Ascending aorta (tissue), 2 donors: ENCODE measurements at places on chromosomes 3 and 15. TPM values are rescaled to one million over a fixed set of nuclear protein-coding genes. Genes with fewer than 3 reads are reported as not detected.

BDH1 gene
- not detected for total RNA-seq

CPLX3 gene
- not detected for total RNA-seq

SLC24A5 gene
- not detected for total RNA-seq

FBN1 gene
- total RNA-seq = 164 TPM

DBR1 gene
- 2.0 TPM for total RNA-seq

NUP210 gene
- total RNA-seq = 11.0 TPM

LRRK1 gene
- total RNA-seq = 105 TPM

PRSS50 gene
- total RNA-seq = not detected

CCR2 gene
- 0.11 TPM for total RNA-seq

KY gene
- total RNA-seq = 0.43 TPM

PLCB2 gene
- total RNA-seq = 6.9 TPM

DCLK3 gene
- total RNA-seq = not detected

- no peak for DNase-seq
Observed at GRCh38 chr3:184339001-184339400, 1.6 kb downstream of the FAM131A start.

- DNase-seq = no peak
Observed at GRCh38 chr15:38682861-38683260, 118.2 kb upstream of the RASGRP1 start.

- DNase-seq = no peak
Observed at GRCh38 chr15:69325456-69325971, 26.8 kb downstream of the PAQR5 start.

- DNase-seq = no peak
Observed at GRCh38 chr3:198106265-198106664, 146.2 kb downstream of the LMLN start.

- no peak for DNase-seq
Observed at GRCh38 chr3:5115506-5116162, 6.5 kb upstream of the ARL8B start.

DNA sequence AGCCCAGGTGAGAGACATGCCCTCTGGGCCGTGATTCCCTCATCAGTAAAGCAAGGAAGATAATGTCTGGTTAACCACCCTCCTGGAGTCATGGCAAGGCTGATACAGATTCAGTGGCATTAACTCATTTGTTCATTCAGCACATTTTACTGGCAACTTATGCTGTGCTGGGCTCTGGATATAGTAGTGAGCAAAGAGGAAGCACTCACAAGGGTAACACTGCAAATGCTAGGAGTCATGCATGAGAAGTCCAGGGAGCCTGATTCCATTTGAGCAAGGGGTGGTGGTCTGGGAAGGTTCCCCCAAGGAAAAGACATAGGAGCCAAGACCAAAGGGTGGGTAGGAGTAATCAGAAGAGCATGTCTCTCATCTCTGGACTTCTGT lies 50.2 kb downstream of the SMAD3 start:
- no peak for DNase-seq

- no peak for DNase-seq
Observed at GRCh38 chr3:39139442-39139841, 13.9 kb downstream of the CSRNP1 start.

DNA sequence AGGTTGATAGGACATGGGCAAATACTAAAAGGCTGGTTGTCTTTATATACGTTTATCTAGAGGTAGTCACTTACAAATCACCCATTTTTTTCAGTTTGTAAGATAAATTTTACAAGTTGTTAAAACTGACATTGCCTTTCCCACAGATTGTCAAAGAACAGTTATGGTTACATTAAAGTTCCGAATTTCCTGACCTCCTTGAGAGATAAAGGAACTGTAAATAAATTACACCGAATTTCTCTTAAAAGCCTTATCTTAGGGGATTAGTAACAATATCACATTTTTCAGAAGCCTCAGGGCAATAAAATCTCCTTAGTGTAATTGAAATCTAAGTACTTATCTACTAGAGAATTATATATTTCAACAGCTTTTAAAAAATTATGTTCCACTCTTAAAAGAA lies 49.5 kb downstream of the ZPLD1 start:
- no peak for DNase-seq

DNA sequence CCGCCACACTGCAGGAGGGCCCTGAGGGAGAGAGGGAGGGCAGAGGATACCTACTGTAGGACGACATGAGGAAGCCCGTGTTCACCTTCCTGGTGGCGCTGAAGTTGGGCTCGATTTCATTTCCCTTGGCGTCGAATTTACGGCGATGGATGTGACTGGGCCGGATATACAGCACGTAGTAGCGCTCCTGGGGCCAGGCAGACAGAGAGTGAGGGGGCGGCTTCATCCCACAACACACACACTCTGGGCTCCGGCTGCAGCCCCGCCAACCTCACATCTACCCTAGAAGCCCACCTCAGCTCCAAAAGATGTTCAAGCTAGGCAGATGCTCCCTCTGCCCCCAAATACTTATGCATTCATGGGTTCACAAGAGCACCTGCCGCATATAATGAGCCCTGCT lies 4.5 kb downstream of the ARPIN start:
- DNase-seq = no peak

GRCh38 chr3:131217296-131217741 lies 164.3 kb upstream of the NUDT16 start:
- DNase-seq = no peak

GRCh38 chr3:188212308-188212969 lies 58.5 kb downstream of the LPP start:
- DNase-seq = peak; percentile 82

DNA sequence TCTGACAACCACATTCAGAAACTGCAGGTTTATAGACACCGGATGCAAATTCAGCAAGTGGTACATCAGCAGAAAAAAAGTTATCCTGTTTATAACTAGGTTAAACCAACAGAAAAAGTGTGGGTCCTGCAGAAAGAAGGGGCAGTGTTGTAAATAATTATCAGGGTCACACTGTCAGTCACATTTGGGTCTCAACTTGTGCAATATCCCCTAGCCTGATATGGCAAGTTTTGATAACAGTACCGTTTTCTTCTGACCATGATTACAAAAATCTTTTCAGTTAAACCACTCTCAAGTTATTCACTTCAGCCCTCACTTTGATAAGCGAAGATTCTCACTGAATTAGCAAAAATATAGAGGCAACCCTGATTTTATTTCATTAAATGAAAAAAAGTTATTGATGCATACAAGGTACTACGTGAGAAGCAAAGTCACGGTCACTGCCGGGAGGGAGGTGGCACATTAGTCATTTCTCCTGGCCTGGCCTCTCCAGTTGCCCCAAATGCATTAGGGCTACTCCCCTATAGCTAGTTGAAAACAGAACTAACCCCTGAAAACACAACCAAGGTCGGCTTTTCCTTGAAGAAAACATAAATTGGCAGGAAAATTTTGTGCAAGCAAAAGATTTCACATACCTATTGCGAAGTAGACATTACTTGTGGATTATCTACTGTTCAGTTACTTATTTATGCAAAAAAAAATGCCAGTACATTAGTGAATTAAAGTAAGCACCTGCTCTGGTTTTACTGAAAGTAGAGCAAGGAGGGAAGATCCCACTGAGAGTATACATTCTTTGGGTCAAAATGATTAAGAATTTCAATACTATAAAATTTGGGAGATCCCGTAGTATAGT lies 28.6 kb downstream of the IL5RA start:
- no peak for DNase-seq

GRCh38 chr3:81874738-81875137 lies 113.3 kb upstream of the GBE1 start:
- no peak for DNase-seq

GRCh38 chr3:178768072-178768864 lies 232.0 kb downstream of the KCNMB2 start:
- DNase-seq = no peak

DNA sequence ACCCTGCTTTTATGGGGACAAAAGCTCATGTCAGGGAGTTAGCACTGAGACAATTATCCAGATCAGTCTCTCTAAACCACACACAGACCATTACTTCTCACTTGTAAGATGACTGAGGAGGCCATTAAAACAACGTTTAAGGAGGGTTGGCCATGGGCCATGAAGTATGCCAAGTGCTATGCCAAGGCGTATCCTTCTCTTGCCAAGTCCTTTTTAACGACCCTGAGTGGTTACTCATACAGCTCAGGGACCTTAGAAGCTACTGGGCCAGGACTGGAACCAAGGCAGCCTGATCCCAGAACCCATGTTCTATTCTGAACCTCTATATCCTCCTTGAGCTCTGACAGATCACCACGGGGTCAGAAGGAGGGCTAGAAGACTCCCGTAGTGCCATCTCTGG lies 50.0 kb downstream of the NMNAT3 start:
- DNase-seq = no peak

DNA sequence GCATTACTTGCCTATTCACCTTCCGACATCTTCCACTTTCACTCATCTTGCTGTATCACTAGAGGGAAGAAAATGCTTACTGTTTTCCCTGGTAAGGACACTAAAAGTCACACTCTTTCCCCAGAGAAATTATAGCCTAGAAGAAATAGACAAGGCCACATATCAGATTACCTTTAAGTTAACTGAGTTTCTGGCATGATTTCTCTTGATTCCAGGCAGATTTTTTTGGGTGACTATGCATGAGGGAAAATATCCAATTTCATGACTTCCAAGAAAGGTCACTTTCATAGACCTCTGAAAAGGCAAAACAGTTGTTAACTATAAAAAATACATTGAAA lies 30.3 kb downstream of the TCF12 start:
- no peak for DNase-seq

- DNase-seq = no peak
Observed at GRCh38 chr15:85100186-85100937, 118.7 kb downstream of the PDE8A start.

- DNase-seq = peak; percentile 49
Observed at GRCh38 chr3:122382888-122383666, at the start of gene MIX23. MIX23 (minus strand) TSS chr3:122383231; CDS start chr3:122383224, 7 bp downstream.

GRCh38 chr3:71066356-71066755 lies 517.2 kb downstream of the FOXP1 start:
- DNase-seq = peak; percentile 67
